ENCODE measurements at places on chromosomes 3 and 15.

DNA sequence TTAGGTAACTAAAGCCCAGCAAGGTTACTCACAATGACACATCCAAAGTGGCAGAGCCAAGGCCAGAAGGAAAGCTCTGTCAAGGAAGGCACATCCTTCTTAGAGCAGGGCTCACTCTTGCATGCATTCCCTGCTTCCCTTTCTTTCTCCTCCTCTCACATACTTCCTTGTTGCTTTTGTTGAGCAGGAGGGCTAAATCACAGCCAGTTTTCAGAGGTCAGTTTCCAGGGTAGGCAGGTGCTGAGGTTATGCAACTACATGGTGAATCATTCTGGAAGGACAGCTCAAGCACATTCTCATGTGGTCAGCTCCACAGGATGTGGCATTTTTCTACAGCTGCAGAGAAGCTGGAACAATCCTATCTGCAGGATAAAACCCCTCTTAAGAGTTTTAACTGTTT, 275.6 kb downstream of the ZNF621 start:
- no peak for DNase-seq

GRCh38 chr15:75620058-75620820, 5.3 kb downstream of the SNUPN start:
- no peak for DNase-seq

DNA sequence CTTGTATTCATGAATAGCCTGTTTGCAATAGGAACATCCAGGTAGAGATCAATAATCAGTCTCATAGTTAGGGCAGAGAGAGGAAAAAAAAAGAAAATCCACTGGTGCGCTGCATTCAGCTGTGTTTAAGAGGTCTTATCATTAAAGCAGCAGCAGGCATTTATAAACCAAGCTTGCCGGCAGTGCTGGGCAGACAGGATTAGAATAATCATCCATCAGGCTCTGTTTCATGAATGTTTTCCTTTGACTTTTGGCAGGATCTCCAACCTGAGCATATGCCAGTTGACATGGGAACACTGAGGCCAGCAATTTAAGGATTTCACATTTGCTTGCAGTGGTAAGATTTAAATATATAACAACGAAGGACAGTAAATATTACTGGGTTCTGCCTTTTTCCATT, 305.2 kb upstream of the SEMA6D start:
- DNase-seq = no peak

DNA sequence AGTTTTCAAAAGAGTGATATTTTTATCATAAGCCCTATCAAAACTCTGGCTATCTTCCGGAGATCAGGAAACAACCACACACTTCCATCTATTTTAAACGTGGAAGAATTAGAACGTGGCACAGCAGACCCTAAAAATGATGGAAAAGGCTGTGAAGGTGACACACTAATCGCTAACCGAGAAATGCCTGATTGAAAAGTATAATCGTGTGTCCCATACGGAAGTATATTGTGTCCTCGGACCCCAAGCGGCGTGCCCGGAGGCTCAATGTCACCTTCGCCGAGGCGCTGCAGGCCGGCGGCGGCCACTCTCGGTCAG, 642 bp downstream of the COX5A start:
- no peak for DNase-seq

DNA sequence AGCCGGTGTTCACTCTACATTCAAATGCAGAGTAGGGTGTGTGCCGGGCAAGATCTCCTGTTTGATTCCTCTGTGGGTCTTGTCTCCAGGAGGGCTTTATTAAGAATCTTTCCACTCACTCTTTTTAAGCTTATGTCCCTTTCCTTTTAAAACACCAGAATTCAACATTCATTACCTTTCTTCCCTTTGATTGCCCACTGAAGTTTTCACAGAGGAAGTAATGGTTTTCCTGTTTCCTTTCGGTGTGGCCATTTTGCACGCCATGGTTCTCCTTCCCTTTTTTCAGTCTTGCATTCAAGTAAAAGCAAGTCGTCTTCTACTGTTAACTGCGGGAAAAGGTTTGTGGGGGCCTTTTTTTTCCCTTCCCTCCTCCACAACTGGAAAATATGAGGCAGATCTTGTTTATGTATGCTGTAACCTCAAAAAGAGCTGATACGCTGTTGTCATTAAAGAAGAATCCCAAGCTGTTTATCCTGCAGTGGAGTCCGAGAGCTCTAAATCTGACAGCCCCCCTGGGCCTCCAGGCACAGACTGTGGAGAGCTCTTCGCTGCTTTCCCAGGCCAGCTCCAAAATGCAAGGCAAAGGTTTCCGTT, 40.5 kb downstream of the FILIP1L start:
- DNase-seq = no peak

DNA sequence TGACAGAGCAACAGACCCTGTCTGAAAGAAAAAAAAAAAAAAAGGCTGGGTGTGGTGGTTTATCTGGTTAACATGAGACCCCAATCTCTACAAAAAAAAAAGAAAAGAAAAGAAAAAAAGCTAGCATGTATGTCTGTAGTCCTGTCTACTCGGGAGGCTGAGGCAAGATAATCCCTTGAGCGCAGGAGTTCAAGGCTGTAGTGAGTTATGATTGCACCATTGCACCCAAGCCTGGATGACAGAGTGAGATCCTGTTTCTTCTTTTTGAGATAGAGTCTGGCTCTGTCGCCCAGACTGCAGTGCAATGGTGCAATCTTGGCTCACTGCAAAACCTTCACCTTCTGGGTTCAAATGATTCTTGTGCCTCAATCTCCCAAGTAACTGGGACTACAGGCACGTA, 8.4 kb upstream of the DHX30 start:
- DNase-seq = no peak

GRCh38 chr3:57952208-57952631, 56.0 kb upstream of the FLNB start:
- DNase-seq = no peak

DNA sequence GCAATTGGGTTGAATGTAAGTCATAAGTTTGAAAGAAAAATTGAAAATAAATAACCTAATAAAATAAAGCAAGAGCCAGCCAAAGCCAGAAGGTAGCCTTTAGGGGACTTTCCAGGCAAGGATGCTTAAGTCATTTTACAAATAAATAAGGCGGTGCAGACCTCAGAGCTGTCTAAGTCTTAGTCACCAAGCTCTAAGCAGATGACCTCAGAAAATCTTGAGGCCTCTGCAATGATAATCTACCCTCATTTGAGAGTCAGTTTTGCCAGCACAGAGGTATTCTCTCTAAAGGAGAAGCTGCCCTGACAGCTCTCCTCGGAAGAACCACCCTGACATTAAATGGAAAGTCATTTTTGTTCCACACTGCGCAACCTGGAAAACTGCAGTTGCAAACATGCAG, 113.9 kb downstream of the OXNAD1 start:
- no peak for DNase-seq

GRCh38 chr3:61750766-61751165, 189.4 kb downstream of the PTPRG start:
- DNase-seq = no peak

DNA sequence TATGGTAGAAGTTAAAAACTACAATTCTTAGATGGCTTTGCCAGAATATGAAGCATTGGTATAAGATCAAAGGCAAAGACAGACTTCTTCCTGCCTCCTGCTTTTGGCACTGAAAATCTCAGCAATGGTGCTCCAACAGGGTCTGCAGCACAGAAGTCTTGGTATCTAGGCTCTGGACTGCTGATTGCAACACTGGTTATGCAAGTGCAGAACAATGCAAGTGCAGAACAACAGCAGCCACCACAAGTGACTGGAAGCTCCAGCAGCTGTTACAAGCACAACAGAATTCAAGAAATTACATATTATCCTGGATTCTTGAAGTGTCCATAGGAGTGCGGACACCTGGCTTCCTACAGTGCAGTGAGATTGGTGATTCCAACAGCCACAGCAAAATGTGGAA, 33.7 kb downstream of the ZBTB20 start:
- no peak for DNase-seq

DNA sequence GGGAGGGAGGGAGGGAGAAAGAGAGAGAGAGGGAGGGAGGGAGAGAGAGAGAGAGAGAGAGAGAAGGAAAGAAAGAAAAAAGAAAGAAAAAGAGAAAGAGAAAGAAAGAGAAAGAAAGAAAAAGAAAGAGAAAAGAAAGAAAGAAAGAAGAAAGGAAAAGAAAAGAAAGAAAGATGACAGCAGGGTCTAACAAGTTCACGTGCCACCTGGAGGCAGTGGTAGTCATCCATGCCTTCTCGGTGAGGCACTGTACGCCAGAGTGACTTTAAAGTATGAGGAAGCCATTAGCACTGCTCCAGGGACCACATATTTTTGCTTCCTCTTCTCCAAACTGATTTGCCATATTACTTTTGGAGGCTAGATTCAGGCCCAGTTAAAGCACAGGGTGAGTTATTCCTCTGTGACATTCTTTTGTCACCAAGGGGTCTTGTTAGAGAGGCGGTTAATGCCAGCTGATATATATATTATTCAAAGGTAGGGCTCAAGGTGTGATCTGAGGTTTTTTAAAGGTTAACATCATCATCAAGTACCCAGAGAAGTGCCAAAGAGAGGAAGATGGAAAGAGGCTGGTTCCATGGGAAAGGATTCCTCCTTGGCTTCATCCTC, at the start of gene HTR3D:
Gene HTR3D (plus strand): TSS at position 556 of the 606 bp plus-strand sequence. CDS start 0 bp downstream, at position 556.
- no peak for DNase-seq

- peak; percentile 8 for DNase-seq
Observed at GRCh38 chr15:40421246-40422157, 15.9 kb downstream of the IVD start.

- peak; percentile 88 for DNase-seq
Observed at GRCh38 chr3:71423151-71423906, 160.2 kb downstream of the FOXP1 start.

All from DMS153 (cell line).